LNCaP clone FGC (cell line): ENCODE measurements at places on chromosomes 7 and 10.

- no peak for DNase-seq
These were observed 92.4 kb downstream of the WNT2 start for GRCh38 chr7:117230276-117231046.

DNA sequence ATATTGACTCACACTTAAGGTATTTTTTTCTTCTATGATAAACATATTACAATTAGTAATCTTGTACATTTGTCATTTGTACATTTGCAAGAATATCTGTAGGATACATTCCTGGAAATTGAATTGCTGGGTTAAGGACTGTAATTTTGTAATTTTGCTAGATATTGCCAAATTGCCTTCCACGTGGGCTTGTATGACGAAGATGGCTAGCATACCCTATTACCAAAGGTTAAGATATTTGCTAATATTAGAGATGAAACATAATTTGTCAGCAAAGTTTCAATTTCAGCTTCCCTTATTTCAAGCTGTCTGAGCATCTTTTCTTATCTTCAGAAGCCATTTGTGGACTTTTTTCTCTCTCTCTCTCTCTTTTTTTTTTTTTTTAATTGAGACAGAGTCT lies 1.0 kb upstream of the LYZL2 start:
- DNase-seq, result no peak

GRCh38 chr10:21055339-21056135 lies 158.4 kb upstream of the NEBL start:
- no peak for DNase-seq

- DNase-seq, result no peak
These were observed 25.0 kb downstream of the EGFR start for GRCh38 chr7:55043691-55044370.

- no peak for DNase-seq
These were observed 7.0 kb upstream of the CYP3A4 start for GRCh38 chr7:99791021-99791420.

DNA sequence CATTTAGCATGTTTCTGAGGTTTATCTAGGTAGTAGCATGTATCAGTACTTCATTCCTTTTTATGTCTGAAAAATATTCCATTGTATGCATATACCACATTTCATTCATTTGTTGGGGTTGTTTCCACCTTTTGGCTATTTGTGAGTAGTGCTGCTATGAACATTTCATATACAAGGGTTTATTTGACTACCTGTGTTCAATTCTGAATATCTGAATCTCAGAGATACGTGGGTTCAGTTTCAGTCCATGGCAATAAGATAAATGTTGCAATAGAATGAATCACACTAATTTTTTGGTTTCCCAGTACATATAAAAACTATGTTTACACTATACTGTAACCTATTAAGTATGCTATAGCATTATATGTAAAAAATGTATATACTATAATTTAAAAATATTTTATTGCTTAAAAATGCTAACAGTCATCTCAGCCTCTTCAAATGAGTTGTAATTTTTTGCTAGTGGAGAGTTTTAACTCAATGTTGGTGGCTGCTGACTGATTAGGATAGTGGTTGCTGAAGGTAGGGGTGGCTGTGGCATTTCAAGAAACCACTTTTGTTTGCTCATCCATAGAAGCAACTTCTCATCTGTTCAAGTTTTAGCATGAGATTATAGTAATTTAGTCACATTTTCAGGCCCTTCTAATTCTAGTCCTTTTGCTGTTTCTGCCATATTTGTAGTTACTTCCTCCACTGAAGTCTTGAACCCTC lies 13.9 kb downstream of the PLEKHA1 start:
- no peak for DNase-seq

GRCh38 chr7:80499350-80499953 lies 12.4 kb downstream of the GNAT3 start:
- no peak for DNase-seq

DNA sequence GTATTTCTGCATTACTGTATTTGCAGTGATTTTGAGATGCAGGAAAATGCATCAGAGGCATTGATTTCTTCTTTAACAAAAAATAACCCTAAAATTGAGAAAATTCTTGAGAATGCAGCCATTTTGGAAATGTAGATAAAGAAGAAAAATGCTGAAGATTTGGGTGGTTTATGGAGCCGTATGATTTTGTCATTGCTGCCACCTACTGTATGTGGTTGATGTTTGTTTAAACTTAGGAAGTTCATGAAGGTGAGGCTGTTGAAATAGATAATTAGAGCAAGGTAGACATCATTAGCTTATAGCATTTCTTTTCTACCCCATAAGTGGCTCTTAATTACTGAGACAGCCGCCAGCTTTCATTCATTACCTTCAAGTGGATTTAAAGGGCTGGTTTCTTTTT lies 92.1 kb upstream of the SAMD8 start:
- no peak for DNase-seq

DNA sequence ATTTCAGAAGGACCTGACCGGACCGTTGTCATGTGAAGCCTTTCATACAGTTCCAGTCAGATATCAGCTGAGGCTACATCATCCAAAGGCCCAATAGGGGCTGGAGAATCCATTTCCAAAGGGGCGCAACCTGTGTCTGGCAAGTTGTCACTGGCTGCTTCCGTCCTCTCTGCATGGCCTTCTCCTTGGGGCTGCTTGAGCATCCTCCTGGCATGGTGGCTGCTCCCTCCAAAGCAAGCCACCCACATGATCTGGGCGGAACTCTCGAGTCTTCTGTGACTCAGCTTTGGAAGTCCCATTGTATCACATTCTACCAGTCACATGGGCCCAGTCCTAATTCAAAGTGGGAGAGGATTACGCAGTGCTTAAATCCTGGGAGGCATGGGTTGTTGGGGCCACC lies 207.0 kb upstream of the SHH start:
- no peak for DNase-seq

DNA sequence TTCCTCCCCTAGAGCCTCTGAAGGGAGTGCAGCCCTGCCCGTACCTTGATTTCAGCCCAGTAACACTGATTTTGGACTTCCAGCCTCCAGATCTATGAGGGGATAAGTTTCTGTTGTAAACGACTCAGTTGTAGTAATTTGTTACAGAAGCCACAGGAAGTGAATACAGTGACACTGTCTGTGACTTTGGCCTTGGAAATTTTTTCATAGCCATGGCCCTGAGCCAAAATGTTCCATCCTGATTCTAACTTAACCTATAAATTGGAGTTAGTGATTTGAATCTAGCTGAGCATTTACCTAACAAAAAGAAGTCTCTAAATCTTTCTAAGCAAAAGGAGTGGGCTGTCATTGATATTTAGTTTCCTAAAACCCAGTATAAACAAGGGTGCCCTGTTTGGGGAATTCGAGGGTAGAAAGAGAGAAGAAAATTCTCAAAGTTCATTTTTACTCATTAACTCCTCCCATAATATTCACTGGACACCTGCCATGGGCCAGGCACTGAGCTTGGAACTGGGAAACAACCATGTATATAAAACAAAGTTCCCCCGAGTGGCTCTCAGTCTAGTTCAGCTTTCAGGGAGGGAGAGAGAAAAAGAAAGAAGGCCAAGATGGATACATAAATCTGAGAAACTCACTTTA lies 162.3 kb downstream of the SKIDA1 start:
- DNase-seq, result no peak

DNA sequence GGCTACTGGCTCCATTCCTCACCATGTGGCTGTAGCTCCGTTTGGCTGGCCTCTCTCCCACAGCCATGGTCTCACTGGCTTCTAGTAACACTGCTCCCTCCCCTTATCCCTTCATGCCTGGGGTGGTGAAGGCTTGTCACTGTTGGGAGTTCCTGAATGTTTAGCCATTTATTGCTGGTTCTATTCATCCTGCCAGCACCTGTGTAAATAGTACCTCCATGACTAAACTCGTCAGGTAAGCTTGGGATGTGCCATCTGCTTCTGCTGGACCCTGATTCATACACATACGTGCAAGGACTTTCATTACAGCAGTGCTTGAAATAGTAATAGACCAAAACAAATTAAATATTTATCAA lies 61.6 kb downstream of the CCDC71L start:
- DNase-seq, result peak; percentile 52

DNA sequence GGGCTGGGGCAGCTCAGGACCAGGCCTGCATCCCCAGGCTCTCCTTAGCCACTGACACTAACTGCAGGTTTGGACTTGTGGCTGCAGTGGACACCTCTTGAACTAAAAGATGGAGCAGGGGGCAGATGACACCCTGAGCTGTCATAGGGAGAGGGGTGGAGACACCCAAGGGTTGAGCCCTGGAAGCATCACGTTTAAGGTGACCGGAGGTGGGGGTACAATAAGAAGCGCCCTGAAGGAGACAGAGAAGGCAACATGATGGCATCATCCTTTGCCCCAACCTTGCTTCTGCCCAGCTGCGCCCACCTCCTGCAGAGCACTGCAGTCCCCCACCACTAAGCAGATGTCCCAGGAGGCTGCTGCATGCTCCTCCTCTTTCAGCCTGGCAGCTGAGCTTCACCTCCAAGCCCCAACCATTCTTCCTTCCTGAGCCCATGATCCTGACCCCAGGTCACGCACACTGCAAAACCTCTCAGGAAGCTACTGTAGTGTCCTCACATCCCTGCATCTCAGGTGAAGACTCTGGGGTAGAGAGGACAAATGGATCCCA lies 25.5 kb downstream of the OGDHL start:
- no peak for DNase-seq

DNA sequence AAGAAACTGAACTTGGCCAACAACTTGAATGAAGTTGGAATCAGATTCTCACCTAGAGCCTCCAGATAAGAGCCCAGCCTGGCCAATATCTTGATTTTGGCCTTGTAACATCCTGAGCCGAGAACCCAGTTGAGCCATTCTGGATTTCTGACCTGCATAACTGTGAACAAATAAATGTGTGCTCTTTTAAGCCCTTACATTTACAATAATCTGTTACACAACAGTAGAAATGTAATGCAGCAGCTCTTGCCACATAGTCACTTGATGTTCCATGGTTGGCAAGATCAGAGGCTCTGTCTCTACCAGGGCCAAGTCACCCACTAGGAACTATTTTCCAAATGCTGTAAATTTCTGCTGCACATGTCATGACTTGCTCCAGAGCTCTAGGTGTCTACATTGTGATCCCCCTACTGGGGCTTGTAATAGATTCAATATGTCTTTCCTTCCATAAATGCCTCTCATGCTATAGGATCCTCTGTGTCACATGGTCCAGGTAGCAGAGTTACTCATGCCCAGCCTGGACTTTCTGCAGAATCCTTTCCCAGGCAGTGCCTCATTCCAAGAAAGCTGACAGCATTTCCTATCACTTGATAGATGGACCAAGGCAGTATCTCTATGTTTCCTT lies 11.4 kb upstream of the RBM20 start:
- no peak for DNase-seq

DNA sequence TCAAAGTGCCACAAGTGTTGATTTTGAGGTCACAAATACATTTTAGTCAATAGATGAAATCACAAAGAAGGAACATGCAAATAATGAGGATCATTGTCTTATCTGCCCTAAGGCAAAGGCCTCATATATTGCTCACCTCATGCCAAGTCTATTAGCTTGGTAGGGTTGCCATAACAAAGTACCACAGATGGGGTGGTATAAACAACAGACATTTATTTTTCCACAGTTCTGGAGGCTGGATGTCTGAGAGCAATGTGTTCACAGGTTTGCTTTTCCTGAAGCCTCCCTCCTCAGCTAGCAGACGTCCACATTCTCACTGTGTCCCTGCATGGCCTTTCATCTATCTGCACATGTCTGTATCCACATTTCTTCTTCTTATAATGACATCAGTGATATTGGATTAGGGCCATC lies 59.6 kb downstream of the RELN start:
- DNase-seq, result peak; percentile 70

GRCh38 chr7:23254051-23254681 lies 7.6 kb downstream of the GPNMB start:
- no peak for DNase-seq

GRCh38 chr7:90239050-90239449 lies 5.9 kb upstream of the CFAP69 start:
- peak; percentile 96 for DNase-seq

- no peak for DNase-seq
These were observed 80.8 kb downstream of the ARHGAP22 start for GRCh38 chr10:48523820-48524758.
